ENCODE measurements at places on chromosomes 2 and 18.

GRCh38 chr2:240391111-240392051, 44.1 kb upstream of the GPC1 start:
- DNase-seq: no peak

DNA sequence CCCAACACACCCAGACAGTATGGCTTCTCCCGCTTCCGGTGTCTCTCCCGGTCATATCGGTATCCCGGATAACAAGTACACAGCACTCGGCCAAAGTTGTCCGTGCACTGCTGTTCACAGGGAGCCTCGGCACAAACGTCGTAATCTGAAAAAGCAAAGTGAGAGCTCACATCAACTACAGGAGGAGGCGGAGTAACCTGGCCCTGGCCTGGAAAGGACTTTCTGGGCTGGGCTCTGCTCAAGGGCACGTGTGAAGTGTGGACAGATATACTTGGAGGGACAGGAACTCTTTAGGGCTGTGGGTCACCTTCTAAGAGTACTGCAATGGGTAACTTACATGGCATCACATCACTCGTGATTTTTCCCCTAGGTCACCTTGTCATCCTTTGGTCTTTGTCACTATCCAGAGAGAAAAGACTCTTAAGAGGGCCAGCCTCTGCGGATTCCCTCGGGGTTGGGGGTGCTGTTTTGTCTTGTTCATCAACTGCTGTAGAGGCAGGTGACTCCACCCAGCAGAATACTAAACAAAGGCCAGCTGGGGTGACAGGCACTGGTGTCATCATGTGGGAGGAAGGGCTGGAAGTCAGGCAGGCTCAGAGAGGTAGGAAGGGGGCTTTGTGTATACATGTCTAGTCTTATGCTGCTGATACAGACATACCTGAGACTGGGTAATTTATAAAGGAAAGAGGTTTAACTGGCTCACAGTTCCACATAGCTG, 110.6 kb upstream of the LMAN1 start:
- DNase-seq: no peak

DNA sequence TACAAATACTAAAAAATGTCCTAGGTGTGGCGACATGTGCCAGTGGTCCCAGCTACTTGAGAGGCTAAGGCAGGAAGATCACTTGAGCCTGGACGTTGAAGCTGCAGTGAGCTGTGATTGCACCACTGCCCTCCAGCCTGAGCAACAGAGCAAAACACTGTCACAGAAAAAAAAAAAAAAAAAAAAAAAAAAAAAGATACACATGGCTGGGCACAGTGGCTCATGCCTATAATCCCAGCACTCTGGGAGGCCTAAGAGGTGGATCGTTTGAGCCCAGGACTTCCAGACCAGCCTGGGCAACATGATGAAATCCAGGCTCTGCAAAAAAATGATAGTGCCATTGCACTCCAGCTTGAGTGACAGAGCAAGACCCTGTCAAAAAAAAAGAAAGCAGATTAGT, 13.7 kb downstream of the KANSL1L start:
- no peak for DNase-seq

GRCh38 chr18:10011061-10011460, 97.2 kb downstream of the VAPA start:
- DNase-seq: no peak

All from bone marrow (tissue), 2 donors.